ENCODE measurements at places on chromosomes 7 and 10.

- no peak for DNase-seq
These were observed 328.4 kb upstream of the AOAH start for GRCh38 chr7:37052705-37053104.

DNA sequence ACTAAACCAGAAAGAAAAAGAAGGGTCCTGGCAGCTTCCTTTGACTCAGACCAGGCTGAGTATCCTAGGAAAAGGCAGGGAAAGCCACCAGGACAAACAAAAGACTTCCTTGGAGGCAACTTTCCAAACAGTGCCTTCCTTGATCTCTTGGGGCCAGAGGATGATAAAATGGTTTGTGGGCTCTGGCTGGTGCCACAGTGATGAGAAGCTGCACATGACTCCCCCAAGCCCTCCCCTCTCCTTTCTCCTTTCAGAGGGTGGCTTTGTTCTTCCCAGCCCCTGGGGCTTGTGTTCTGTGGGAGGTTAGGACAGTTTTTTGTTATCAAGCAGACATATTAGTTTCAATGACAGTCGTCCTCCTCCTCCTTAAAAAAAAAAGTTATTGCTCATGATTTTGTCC lies 183.2 kb downstream of the SEM1 start:
- no peak for DNase-seq

DNA sequence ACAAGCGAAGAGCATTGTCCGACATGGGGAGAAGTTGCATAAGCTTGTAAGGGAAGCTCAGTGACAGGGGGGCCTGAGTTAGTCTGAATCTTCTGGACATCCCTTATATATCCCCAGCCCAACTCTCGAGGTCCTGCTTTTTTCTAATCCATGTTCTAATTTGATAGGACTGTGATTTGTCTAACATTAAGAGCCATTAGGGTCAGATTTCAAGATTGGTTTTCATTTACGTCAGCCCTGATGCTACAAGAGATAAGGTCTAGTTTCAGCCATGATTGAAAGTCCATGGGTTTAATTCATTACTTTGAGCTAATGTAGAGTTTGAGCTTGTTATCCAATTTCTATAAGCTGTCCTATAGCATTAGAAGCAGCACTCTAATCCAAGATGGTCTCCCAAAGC lies 20.3 kb downstream of the TLX1 start:
- DNase-seq: no peak

GRCh38 chr10:123323884-123324283 lies 169.7 kb downstream of the BUB3 start:
- DNase-seq: no peak

DNA sequence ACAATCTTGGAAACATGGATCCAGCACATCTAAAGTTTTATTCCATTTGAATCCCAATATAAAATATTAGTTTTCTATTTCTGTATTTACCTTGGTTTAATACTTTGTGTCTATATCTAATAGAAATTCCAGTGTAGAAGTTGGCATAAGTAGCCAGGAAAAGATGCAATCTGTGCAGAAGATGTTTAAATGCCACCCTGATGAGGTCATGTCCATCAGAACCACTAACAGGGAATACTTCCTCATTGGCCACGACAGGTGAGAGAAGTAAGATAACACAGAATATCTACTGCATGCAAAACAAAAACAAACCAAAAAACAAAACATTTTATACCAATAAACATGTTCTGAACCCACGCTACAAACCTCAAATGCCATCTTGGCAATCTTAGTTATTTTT lies 15.7 kb downstream of the PLEKHS1 start:
- no peak for DNase-seq

GRCh38 chr10:63003816-63004453 lies 129.2 kb upstream of the NRBF2 start:
- no peak for DNase-seq

GRCh38 chr10:97522071-97522470 lies 23.3 kb downstream of the UBTD1 start:
- no peak for DNase-seq

DNA sequence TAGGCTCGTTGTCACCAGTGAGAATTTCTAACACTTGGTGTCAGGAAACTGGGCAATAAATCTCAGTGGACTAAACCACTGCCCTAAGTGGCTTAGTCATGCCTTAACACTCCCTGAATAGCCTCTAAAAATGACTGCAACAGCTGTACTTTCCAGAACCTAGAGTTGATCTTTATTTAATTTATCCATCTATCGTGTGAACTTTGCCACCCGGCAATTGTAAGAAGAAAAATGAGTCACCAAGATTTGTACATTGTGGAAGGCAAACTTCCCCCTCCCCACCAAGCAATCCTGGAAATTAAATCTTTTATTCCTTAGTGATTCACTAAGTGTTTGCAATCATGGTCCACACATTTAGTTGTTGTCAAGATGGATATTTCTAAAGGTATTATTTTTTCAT lies 47.1 kb downstream of the NXPH1 start:
- no peak for DNase-seq

GRCh38 chr10:3828404-3829155 lies 43.6 kb upstream of the KLF6 start:
- DNase-seq: no peak

- no peak for DNase-seq
These were observed 152.3 kb downstream of the NEBL start for GRCh38 chr10:20744821-20745220.

- no peak for DNase-seq
These were observed 39.7 kb upstream of the NFE2L3 start for GRCh38 chr7:26112203-26112740.

GRCh38 chr7:50531401-50531911 lies 33.7 kb downstream of the DDC start:
- peak; percentile 17 for DNase-seq

DNA sequence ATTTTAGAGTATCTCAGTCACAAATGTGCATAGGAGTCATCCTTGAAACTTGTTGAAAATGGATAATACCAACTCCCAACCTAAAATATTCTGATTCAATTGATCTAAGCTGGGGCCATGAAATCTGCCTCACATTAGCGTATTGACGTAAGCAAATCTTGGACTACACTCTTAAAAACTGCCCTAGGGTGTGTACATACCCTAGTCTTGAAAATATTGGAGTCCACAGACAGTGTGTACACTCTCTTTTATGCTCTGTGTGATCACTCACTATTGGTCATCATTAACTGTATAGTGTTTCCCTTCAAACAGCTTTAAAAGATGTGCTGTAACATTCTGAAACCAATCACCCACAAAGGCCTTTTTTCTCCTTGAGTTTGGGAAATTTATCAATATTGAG lies 102.9 kb upstream of the FERD3L start:
- DNase-seq: no peak

GRCh38 chr7:50868426-50869100 lies 85.9 kb upstream of the GRB10 start:
- no peak for DNase-seq

Data from dorsolateral prefrontal cortex (tissue), 122 donors.